ENCODE measurements at places on chromosomes 3 and 15. TPM values are rescaled to one million over a fixed set of nuclear protein-coding genes. Genes with fewer than 3 reads are reported as not detected.

USP19 gene
- total RNA-seq: 49.3 TPM

GRCh38 chr3:78427303-78427702, 1340.5 kb downstream of the ROBO1 start:
- DNase-seq: no peak

DNA sequence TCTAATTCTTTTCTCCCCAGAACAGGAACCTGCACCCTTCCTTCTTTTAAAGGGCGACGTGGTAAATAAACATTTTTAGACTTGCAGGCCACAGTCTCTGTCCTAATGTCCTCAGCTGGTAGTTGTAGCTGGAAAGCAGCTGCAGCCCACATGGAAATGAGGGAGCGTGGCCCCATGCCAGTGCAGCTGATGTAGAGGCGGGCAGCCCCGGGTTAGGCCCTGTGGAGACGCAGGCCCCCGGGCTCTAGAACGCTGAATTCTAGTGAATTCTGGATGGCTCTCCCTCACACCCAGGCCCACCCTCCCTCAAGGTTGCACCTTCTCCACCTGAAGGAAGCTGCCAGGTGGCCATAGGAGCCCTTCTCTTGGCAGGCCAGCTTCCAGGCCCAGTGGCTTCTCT, 52.3 kb downstream of the PGPEP1L start:
- DNase-seq: no peak

GRCh38 chr15:71008250-71008870, 106.9 kb upstream of the THSD4 start:
- no peak for DNase-seq

ERICH6 gene
- not detected for total RNA-seq

All from HT-29 (cell line).